Stimulated activated CD8-positive, alpha-beta memory T cell treated with anti-CD3 and anti-CD28 coated beads, Interleukin-4, amount 100 ng/mL, for 1 hour (primary cell): ENCODE measurements at places on chromosomes 7 and 10.

GRCh38 chr7:98930921-98931320 lies 52.6 kb downstream of the TRRAP start:
- no peak for DNase-seq

DNA sequence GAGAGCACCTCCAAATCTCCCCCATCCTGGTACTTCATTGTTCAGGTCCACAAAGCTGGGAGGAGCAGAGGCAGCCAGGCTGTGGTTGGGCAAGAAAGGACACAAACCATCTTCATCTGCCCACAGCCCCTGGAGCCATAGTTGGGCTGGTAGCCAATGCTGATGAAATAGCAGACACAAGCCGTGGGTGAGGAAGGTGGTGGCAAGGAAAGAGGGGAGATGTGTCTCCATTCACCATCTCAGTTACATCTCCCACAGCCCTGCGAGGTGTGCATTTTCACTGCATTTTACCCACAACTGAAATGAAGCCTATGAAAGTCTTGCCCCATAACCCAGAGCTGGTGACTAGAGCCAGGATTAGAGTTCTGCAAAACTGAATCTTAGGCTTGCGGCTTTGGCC lies 35.0 kb downstream of the PIK3AP1 start:
- DNase-seq = no peak

GRCh38 chr10:26807532-26807931 lies 53.2 kb downstream of the ABI1 start:
- DNase-seq = no peak

DNA sequence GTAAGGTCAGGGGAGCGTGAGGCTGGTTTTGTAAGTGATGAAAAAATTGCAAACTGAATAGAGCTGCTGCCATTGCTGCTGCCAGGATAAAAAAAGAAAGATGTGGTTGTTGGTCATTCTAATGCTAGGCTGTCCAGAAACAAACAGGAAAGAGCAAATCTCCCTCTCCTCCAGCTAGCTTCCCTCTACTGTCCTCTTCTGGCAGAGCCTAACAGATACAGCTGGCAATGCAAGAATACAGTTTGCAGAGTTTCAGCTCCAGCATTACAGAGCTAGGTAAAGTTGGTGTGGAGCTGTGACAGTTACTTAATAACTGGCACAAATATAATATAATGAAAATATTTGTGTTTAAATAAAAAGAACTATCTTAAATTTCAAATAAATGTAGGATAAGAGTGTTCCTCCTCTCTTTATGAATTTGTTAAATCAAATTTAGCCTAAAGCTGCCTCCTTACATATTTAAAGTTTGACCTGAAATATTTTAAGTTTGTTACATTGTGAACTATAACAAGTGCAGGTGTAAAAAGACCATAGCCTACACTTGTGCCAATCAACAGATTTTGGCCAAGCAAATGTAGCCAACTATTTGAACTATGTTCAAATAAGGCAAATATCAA lies 407.7 kb downstream of the SH2D4B start:
- no peak for DNase-seq

GRCh38 chr10:36730316-36730715 lies 395.1 kb upstream of the ANKRD30A start:
- no peak for DNase-seq

DNA sequence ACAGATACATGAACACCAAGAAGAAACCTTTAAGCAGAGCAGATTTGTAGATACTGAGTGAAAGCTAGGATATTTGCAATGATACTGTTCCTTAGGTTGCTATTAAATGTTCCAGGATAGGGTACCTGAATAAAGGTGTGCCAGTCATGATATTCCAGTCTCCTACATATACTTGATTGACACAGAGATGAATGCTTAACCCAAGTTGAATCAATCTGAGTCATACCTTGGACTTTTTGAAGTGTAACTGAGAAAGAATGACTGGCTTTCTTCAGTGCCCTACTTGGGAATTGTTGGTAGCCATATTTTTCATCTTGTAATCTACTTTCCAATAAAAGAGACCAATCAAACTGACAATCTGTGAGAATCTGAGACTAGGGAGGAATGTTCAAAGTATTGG lies 805.7 kb upstream of the GHITM start:
- DNase-seq = no peak

DNA sequence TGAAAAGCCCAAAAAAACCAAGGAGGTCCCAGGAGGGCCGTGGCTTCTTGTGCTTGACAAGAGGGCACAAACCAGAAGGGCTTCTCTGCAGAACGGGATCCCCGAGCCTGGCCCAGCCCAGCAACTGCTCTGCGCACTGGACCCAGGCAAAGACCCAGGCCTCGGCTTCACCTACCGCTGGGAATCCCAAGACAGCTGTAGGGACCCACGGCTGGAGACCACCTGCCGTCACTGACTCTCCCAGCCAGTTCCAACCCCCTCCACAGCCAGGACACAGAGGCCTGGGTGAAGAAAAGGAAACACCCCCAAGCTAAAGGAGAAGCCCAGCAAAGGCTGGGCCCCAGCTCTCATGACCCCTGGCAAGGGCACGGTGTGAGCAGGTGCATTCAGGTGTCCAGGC lies 24.3 kb downstream of the PDGFA start:
- DNase-seq = no peak
